Stimulated activated CD4-positive, alpha-beta T cell treated with anti-CD3 and anti-CD28 coated beads, Interleukin-15, amount 100 ng/mL, for 24 hours (primary cell): ENCODE measurements at places on chromosomes 13 and 19.

GRCh38 chr13:95182570-95183265, 118.5 kb downstream of the ABCC4 start:
- DNase-seq = no peak

DNA sequence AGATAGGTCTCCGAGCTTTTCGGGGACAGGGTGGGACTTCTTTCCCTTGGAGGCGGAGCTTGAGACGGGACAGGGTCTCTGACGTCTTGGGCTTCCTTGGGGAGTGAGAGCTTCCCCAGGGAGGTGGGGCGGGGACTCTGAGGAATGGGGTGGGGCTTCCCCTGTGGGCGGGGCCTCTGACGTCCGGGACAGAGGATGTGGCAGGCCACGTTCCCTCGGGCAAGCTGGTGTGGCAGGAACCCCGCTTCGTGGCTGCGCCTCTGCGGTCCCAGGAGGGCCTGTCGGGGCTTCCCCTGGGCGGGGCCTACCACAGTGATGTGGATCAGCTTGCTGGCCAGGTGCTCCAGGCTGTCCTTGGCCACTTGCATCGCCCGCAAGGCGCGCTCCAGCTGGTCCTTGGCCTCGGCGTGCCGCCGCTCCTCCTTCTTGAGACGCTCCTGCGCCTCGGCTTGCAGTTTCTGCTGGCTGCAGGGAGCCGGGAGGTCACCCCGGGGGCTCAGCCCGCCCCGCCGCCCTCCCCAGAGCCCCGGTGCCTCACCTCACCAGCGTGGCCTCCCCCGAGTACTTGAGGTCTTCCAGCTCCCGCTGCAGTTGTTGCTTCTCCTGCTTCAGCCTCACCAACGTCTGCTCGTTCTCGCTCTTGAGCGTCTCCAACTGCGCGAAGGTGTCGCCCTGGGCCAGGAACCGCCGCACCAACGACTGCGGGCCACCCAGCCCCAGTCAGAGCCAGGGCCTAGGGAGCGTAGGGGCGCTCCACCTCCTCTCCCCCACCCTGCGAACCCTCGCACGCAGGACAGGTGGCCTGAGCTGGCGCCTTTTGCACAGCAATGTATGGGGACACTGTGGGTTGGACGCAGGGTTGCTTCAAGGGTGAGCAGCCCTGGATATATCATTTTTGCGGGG, 3.3 kb upstream of the RGL3 start:
- DNase-seq = peak; percentile 83

GRCh38 chr19:21210037-21210621, 68.3 kb downstream of the ZNF431 start:
- DNase-seq = no peak

GRCh38 chr19:49613374-49613773, 22.4 kb downstream of the PRR12 start:
- no peak for DNase-seq

DNA sequence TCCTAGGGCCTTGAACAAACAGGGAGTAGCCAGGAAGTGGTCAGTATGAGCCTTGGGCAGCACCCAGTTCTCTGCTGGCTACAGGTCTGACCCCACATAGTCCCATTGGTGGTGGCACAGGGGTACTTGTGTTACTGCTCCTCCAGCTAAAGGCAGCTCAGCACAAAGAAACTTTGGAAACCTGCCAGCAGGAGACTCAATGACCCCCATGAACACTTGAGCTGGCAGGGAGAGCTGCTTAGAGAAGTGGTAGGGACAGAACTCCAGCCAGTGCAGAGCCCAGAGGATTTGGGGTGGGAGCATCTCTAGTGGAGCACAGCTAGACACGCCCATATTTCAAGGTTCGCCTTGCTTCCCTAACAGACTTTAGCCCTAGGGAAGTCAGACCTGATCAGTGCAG, 10.4 kb upstream of the ZNF586 start:
- no peak for DNase-seq

DNA sequence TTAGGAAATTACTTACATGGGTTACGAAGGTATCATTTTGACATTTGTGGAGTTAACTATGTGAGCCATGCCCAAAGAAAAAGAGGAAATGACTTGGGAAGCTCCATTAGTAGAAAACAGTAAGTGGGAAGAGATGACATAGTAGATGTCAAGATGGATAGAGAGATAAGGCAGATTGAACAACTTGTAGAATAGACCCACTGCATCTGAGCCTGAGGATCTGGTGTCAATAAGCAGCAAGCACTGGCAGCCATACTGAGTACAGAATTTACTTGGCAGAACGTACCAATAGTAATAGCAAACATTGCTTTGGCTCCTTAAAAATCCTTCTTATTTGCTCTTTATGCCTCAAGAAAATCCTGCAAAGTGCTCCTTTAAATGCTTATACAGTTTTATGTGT, 203.8 kb downstream of the GPC6 start:
- no peak for DNase-seq

DNA sequence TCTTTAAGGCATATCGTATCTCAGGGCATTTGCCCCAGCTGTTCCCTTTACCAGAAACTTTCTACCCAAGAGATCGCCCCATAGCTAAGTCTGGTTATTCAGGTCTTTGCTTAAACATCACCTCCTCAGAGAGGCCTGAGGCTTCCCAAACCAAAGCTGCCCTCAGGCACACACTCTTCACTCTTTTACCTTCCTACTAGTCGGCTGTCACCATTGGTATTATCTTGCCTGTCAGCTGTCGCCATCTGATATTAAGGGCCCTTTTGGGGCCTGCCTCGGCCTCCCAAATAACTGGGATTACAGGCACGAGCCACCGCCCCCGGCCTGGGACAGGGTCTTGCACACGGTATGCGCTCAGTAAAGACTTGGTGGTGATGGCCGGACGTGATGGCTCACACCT, 1.0 kb downstream of the GADD45GIP1 start:
- DNase-seq = no peak

GRCh38 chr13:66612983-66613382, 617.2 kb downstream of the PCDH9 start:
- DNase-seq = no peak

GRCh38 chr13:29597706-29598105, 2.2 kb upstream of the SLC7A1 start:
- DNase-seq = no peak

- DNase-seq = no peak
Observed at GRCh38 chr13:62375653-62376052, 960.0 kb upstream of the PCDH20 start.

DNA sequence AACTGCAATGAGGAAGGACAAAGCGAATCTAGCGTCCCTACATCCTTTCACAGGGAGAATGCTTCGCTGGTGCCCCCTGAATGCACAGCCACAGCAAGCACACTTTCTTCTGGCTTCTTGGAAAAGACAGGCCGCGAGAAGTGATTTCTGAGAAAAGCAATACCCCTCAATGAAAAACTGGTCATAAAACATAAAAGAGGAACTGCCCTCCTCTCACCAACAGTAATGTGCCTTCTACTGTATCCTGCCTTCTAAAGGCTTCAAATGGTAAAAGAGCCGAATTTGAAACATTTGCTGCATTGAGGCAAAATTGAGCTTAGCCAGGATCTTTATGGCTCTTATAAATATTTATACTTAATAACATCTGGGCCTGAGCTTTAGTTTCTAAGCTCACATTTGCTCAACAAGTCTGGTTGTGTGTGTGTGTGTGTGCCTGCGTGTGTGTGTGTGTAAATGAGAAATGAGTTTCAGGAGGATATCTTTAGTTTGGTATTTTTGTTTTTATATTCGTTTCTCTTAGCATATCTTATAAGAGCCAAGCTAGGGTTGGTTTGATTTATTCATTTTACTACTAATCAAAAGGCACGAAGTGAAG, 246.1 kb upstream of the MAB21L1 start:
- DNase-seq = no peak

DNA sequence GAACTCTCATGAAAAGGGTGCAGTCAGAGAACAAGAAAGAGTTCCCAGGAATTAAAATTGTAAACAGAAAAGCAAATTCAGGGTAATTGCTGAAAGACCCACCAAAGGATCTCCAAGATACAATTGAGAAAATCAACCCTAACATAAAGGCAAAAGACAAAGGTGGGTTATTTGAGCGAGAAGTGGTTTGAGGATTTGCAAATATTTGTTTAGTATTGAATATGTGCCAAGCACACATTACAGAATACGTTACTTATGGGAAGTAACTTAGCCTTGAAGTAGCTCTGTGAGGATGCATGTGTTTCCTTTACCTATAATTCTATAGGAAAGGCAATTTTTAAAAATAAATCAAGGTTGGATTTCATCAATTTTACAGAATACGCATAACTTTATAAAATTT, 10.0 kb upstream of the CEACAM21 start:
- DNase-seq = no peak

GRCh38 chr13:23427342-23427843, 6.1 kb downstream of the SACS start:
- no peak for DNase-seq

- no peak for DNase-seq
Observed at GRCh38 chr19:38975861-38976271, 324 bp upstream of the FBXO17 start.

- DNase-seq = no peak
Observed at GRCh38 chr13:79427883-79428282, 21.8 kb upstream of the RBM26 start.

- DNase-seq = no peak
Observed at GRCh38 chr13:47621931-47622330, 379.1 kb downstream of the SUCLA2 start.

DNA sequence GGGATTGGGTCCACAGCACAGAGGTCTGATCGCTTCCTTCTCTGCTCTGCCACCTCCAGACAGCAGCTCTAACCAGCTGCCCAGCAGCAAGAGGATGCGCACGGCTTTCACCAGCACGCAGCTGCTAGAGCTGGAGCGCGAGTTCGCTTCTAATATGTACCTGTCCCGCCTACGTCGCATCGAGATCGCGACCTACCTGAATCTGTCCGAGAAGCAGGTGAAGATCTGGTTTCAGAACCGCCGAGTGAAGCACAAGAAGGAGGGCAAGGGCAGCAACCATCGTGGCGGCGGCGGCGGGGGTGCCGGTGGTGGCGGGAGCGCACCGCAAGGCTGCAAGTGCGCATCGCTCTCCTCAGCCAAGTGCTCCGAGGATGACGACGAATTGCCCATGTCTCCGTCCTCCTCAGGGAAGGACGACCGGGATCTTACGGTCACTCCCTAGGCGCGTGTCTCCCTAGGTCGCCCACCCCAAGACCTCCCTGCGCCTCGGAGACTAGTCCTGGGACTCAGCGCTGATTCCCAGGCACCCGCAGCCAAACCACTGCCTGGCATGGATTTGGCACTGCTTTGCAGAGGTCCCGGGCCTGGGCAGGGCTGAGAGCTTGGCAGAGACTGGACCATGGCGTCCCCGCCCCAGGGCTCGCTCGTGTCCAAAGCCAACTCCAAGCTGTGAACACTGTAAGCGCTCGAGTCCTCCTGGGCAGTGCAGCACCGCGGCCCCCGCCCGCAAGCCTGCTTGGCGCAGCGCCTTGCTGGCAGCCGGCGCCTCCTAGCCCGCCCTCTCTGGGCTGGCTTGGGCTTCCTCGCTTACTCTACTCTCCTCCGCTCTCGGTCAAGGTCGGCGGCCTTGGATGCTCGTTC, 1.5 kb downstream of the GSX1 start:
- no peak for DNase-seq

DNA sequence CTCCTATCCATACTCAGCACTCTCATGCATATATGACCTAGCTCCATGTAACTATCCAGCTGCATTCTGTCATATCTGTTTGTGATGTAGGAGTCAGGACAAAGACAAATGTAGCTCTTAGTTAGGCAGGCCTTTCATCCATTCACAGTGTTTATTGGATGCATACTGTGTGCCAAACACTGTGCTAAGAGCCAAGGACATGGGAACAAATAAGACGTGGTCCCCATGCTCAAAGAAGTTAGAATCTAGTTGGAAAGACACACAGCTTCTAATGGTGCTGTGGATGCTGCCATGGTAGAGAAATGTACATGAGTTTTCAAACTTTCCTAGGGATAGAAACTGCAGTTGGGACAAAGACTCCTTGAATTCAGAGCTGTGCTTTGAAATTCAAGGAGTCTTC, 31.7 kb upstream of the IL17D start:
- DNase-seq = no peak

DNA sequence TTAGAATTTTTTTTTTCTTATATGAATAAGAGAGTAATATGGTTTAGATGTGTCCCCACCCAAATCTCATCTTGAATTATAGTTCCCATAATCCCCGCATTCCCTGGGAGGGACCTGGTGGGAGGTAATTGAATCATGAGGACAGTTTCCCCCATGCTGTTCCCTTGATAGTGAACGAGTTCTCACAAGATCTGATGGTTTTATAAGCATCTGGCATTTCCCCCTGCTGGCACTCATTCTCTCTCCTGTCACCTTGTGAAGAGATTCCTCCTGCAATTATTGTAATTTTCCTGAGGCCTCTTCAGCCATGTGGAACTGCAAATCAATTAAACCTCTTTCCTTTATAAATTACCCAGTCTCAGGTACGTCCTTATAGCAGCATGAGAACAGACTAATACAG, 205.7 kb downstream of the MYO16 start:
- no peak for DNase-seq

DNA sequence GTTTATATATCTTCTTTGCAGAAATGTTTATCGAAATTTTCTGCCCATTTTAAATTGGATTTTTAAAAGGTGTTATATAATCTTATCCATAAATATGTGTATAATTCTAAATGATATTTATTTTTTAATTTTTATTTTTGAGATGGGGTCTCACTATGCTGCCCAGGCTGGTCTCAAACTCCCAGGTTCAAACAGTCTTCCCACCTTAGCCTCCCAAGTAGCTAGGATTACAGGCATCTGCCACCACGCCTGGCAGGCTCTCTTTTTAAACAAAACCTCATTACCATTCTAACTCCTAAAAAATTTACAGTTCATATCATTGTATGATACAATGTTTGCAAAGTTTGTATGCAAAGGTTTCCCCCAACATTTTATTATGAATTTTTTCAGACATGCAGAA, 7.2 kb downstream of the LGALS7B start:
- DNase-seq = no peak

DNA sequence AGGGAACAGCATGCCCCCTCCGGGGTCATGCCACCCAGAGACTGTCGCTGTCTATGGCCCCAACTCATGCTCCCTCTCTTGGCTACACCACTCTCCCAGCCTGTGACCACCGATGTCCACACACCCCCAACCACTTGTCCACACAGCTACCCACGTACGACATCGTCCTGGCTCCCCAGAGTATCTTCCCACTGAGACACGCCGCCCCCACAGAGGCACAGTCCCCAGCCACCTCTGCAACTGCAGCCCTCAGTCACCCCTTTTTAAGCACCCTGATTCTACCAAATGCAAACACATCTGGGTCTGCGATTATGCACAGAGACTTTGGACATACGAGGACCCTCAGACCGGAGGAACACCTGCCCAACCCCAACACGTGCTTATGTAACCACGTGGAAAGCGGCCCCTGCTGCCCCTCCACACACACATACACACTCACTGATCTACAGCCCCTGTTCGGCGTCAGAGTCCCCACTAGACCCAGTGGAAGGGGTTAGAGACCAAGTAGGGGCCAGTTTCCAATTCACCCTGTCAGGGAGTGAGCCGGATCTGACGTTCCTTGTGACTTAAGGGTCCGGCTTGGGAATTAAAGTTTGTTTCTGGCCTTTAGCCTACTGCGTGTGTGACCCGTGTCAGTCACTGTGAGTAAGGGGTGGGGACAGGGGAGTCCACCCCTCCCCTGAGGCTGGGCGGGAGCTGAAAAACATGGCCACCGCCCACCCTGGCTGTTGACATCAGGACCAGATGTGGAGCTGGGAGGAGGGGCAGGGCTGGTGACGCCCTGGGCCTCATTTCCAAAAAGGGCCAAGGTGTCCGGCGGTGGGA, 11.9 kb upstream of the AXL start:
- no peak for DNase-seq
